Lower lobe of right lung (tissue), 2 donors: ENCODE measurements at places on chromosomes 4 and X.

- no peak for DNase-seq
Measured at GRCh38 chr4:55255179-55255578, 90.9 kb upstream of the SRD5A3 start.

DNA sequence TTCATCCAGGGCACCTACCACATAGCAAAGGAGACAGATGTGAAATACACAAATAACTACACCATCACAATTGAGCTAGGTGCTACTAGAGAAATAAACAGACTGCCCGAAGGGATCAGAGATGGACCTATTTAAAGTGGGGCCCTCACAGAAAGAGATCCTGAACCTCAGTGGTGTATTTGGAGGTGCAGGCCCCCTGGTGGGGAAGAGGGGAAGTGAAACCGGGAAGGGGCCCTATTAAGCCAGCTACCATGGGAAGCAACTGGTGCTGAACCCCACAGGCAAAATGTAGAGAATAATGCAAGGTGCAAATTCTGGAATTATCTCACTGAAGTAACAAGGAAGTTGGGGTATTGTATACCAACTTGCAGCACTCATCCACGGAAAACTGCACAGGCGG is 78.6 kb upstream of the FAM9A start:
- DNase-seq = peak; percentile 24

DNA sequence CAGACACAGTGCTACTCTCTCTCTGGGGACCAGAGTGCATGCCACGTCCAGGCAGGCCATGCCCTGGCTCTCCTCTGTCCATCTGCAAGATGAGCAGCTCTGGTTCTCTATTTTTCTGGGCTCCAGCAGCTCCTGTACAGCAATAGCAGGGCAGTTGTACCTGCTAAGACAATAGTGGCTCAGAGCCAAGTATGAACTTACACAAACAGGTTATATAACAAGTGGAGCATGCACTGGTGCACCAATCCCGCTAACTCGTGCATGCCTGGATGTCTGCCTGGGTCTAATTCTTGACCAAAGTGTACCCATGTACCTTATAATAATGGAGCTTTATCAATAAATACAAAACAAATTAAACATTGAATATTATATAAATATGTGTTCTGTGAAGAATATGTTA is 392.3 kb downstream of the CENPC start:
- DNase-seq = no peak

DNA sequence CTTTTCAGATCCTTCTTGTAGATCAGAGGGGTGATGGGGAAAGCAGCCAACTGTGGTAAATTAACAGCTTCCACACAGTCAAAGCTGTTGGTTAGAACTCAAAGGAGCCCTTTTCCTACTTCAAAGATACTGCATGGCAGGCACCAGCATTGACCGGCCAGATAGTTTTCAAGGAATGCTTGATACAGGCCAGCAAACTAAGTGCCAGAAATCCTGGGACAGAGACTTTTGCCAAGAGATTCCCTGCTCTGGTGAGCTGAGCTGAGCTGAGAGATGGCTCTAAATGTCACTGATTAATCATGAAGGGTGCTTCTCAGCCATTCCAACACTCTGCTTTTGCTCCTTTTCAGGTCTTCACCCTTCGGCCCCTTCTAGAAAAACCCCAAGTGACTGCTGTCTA is 131.6 kb upstream of the MED14 start:
- DNase-seq = no peak

GRCh38 chrX:134013524-134013923 is 28.1 kb upstream of the GPC3 start:
- DNase-seq = no peak

- no peak for DNase-seq
Measured at GRCh38 chr4:189850239-189850856, 90.3 kb upstream of the FRG1 start.

- peak; percentile 59 for DNase-seq
Measured at GRCh38 chr4:145734576-145735346, 54.8 kb downstream of the C4orf51 start.

DNA sequence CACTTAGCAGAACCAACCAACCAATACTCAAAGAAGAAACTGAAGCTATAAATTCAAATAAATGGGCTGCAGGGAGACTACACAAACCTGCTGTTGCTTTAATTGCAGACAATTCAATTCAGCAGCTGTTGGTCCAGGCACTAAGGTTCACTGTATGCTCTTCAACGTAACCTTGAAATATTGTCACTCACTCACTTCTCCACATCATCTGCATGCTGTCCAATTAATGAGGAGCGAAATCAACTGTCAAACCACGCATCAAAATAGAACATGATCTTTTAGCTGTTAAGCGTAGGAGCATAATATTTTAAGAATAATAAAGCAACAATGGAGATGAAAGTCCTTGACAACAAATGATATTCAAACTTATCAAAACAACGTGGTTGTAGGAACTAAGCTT is 17.0 kb downstream of the ENOX2 start:
- DNase-seq = no peak

- DNase-seq = no peak
Measured at GRCh38 chr4:76729980-76730379, 168.0 kb downstream of the SOWAHB start.
